ENCODE measurements at places on chromosomes 4 and X. TPM values are rescaled to one million over a fixed set of nuclear protein-coding genes. Genes with fewer than 3 reads are reported as not detected.

Gene PAGE2B
- total RNA-seq = not detected

Gene IL21
- 0.09 TPM for total RNA-seq

Gene RFC1
- 94.7 TPM for total RNA-seq

DNA sequence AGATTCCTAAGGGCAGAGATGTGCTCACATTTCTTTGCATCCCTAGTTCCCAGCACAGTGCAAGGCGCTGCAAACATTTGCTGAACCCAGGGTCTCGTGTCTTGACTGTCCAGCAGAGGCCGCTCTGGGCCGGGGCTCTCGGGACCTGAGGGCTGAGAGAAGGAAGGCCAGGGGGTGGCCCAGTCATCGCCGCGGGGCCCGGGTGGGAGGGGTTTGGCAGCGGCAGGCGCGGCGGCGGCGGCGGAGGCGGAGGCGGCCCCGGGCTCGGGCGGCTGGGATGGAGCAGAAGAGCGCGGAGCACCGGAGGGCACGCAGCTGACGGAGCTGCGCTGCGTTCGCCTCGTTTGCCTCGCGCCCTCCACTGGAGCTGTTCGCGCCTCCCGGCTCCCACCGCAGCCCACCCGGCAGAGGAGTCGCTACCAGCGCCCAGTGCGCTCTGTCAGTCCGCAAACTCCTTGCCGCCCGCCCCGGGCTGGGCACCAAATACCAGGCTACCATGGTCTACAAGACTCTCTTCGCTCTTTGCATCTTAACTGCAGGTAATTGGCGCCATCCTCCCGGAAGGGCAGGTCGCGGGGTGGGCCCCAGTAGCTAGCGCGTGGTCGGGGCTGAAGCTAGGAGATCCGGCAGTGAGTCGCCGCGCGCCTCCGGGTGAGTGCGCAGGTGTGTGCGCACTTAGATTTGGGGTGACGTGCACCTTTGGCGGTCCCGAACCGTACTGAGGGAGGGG, at the start of gene PARM1:
PARM1 (plus strand) TSS at position 285 of the 730 bp plus-strand sequence; CDS start at position 497, 212 bp downstream.
- H3K4me1 ChIP-seq = peaks cover 13% of the 10 kb centered on the region
- peak within 1 kb of the TSS; percentile 61 for H3K4me3 ChIP-seq
- H3K36me3 ChIP-seq = no peaks in the 10 kb centered on the region
- H3K27me3 ChIP-seq = peaks cover 67% of the 10 kb centered on the region
- DNase-seq = peak; percentile 67

GRCh38 chrX:65491620-65492019, 43.0 kb downstream of the LAS1L start:
- no peaks in the 10 kb centered on the region for H3K27me3 ChIP-seq
- H3K27ac ChIP-seq = no peak overlapping the region
- no peak overlapping the region for H3K4me3 ChIP-seq
- H3K4me1 ChIP-seq = no peaks in the 10 kb centered on the region
- no peaks in the 10 kb centered on the region for H3K36me3 ChIP-seq
- DNase-seq = no peak

DNA sequence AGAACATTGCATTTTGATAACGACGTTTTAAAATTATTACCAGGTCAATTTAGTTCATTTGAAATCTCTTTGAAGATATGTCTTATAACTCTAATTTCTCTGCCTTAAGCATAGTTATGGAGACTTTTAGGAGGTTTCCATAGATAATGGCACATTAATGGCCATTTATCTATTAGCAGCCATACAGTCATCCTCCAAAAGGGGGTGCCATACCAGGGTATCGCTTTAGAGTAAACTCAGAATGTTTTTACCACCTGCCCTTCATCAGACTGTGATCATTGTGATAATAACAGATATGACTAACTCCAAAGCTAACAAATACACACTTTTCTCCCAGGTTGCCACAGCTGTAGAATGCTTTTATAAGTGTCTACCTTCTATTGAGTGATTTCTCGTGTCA, 461.5 kb downstream of the FSTL5 start:
- H3K27me3 ChIP-seq = no peaks in the 10 kb centered on the region
- DNase-seq = no peak
- no peak overlapping the region for H3K27ac ChIP-seq

DNA sequence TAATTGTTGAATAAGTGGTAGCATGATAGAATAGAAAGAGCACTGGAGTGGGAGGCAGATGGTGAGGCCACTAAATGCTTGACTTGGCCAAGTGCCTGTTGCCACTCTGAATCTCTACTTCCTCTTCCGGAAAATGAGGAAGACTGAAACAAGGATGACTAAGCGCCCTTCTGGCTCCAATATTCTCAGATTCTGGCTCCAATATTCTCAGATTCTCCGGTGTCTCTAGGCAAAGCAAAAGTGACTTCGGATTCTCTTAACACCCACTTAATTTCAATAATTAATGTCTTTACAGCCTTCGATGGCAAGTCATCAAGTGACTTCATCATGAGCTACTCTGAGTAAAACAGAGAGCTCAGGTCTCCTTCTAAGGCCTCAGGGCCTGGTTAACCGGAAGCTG, 402.2 kb upstream of the FGF13 start:
- DNase-seq = no peak
- H3K27ac ChIP-seq = no peak overlapping the region
- no peaks in the 10 kb centered on the region for H3K27me3 ChIP-seq
- H3K36me3 ChIP-seq = no peaks in the 10 kb centered on the region
- H3K4me3 ChIP-seq = no peak overlapping the region

DNA sequence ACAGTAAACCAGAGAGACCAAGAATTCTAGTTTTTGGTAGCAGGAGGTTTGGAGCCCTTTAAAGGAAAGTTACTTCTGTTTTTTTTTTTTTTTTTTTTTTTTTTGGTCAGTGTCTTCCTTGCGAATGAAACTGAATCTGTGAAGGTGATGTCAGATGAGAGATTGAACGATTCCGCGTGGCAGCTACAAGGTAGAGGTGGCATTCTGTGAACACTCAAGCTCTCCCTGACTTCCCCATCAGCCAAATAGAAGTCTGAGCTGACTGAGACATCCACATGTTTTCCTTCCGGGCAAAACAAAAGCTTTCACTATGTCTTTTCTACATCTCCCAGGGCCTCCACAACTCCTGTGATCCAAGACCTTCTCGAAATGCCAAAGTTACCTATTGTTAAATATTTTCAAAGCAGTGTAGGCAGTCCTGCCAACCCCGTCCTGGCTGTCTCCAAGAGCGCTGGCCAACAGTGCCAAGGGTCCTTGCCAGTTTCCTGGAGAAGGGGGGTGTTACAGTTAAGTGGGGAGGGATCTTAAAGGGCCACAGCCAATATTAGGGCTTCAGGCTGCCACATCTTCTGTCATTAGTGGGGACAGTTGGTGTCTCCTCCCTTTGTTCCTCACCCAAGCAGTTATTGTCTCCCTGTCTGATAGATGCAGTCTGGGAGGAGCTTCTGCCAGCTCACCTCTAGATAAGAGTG, 102.9 kb upstream of the SLC34A2 start:
- no peak for DNase-seq
- H3K4me1 ChIP-seq = no peaks in the 10 kb centered on the region

DNA sequence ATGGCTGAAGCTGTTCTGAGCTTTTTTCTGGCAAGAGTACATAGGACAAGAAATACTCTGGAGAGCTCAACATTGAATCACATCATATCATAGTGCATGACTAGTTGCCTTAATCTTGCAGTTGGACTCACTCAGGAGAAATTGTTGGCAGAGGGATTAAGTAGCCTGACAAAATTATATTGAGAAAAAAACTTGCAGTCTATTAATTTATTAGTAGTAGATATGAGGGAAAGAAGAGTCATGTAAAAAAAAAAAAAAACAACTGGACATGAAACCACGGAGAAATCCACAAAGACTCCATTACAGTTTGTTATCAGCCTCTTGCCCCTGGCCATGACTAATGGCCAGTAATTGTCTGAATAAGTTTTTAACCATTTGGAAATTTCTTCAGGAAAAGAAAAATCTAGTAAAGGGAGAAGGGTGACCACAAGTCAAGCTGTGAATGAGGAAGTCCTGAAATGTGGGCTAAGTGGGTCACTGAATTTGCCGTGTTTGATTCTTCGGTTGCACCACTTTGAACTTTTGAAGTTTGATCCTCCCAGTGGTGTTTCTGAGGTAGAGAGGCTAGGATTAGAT, 45.6 kb downstream of the FHL1 start:
- no peak for DNase-seq
- no peaks in the 10 kb centered on the region for H3K27me3 ChIP-seq
- no peak overlapping the region for H3K27ac ChIP-seq
- H3K4me3 ChIP-seq = no peak overlapping the region
- peaks cover 30% of the 10 kb centered on the region for H3K4me1 ChIP-seq

DNA sequence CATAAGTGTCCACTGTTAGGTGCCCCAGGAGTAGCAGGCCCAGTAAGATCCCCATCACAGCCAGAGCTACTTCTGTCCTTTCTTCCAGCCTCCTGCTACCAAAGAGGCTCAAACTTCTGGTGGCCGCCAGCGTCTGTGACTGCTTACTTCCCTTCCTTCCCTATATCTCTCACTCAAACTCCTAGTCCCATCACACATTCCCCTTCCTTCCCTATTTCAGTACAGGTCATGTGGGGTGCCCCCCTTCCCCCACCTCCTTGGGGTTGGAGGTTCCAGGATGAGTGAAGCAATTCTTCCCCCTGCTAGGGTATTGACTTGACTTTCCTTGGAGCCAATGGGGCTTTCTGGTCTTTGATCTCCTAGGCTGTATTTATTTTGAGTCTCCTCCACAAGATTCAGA, at the start of gene VSIG4:
VSIG4 (minus strand) TSS at position 137 of the 400 bp plus-strand sequence; CDS start at position 55, 82 bp downstream.
- H3K36me3 ChIP-seq = peaks cover 2% of the 10 kb centered on the region
- DNase-seq = no peak
- peaks cover 3% of the 10 kb centered on the region for H3K4me1 ChIP-seq
- H3K27me3 ChIP-seq = no peaks in the 10 kb centered on the region
- H3K27ac ChIP-seq = no peak within 1 kb of the TSS

DNA sequence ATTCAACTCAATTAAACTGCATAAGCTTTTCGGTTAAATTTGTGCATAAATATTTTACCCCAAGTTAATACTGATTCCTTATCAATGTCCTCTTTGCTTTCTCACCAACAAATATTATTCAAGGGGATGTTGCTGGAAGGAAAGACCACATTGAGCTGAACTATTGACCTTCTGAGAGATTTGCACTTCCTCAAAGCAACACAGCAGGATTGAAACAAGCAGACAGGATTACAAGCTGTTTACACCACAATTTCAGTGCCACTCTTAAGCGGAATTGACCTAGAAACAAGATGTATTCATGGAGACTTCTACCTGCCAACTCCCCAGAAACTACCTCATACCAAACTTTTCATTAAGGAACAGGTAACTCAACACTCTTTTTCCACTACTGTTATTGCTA, 96.5 kb upstream of the DUSP21 start:
- H3K27me3 ChIP-seq = no peaks in the 10 kb centered on the region
- no peak overlapping the region for H3K4me3 ChIP-seq
- H3K36me3 ChIP-seq = no peaks in the 10 kb centered on the region
- no peak for DNase-seq
- H3K4me1 ChIP-seq = no peaks in the 10 kb centered on the region

DNA sequence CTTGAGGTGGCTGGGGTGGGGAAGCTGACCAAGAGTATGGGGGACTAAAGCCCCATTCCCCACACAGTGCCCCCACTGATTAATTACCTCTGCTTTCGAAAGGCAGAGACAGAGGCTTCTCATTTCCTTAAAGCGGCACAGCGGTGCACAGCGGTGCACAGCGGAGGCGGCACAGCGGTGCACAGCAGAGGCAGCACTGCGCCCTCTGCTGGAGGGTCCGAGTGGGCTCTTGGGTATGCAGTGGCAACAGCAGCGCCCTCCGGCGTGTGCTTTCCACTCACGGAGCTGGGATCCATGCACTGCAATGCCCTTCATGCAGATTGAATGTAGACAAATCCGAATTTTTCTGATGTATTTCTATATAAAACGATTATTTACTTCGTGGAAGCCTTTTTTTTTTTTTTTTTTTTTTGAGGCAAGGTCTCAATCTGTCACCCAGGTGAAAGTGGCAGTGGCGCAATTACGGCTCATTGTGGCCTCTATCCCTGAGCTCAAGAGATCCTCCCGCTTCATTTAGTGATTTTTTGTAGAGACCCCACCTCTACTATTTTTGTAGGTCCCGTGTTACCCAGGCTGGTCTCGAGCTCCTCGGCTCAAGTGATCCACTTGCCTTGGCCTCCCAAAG, 19.7 kb upstream of the PRPS2 start:
- DNase-seq = peak; percentile 79
- no peak overlapping the region for H3K4me3 ChIP-seq
- H3K27me3 ChIP-seq = peaks cover 31% of the 10 kb centered on the region
- no peaks in the 10 kb centered on the region for H3K36me3 ChIP-seq
- peaks cover 4% of the 10 kb centered on the region for H3K4me1 ChIP-seq

GRCh38 chrX:45007598-45007997, 134.6 kb downstream of the KDM6A start:
- no peak for DNase-seq
- no peak overlapping the region for H3K4me3 ChIP-seq
- peaks cover 11% of the 10 kb centered on the region for H3K4me1 ChIP-seq
- no peaks in the 10 kb centered on the region for H3K27me3 ChIP-seq

GRCh38 chr4:18192901-18193300, 171.3 kb upstream of the LCORL start:
- H3K36me3 ChIP-seq = no peaks in the 10 kb centered on the region
- DNase-seq = no peak
- H3K4me1 ChIP-seq = no peaks in the 10 kb centered on the region
- H3K4me3 ChIP-seq = no peak overlapping the region
- no peak overlapping the region for H3K27ac ChIP-seq

GRCh38 chr4:183758758-183759447, 99.8 kb downstream of the TRAPPC11 start:
- H3K36me3 ChIP-seq = no peaks in the 10 kb centered on the region
- H3K4me3 ChIP-seq = no peak overlapping the region
- no peak for DNase-seq

DNA sequence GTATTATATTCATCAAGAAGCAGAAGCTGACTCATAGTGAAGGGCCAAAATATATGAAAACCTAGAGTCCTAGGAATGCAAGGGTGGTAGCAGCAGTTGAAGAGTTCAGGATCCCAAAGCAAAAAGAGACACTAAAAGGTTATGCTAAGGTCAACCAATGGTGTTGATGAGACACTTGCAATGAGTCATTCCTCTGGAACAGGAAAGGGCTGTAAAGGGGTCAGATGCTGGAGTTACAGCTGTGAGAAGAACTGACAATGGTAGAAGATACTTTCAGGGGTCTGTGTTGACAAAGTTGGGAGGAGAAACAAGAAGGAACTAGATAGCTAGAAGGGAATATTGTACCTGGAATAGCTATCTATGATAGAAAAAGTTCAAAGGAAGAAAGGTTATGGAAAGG, 47.5 kb downstream of the ZGRF1 start:
- H3K4me1 ChIP-seq = peaks cover 4% of the 10 kb centered on the region
- H3K36me3 ChIP-seq = peaks cover 30% of the 10 kb centered on the region
- no peak for DNase-seq
- H3K4me3 ChIP-seq = no peak overlapping the region

DNA sequence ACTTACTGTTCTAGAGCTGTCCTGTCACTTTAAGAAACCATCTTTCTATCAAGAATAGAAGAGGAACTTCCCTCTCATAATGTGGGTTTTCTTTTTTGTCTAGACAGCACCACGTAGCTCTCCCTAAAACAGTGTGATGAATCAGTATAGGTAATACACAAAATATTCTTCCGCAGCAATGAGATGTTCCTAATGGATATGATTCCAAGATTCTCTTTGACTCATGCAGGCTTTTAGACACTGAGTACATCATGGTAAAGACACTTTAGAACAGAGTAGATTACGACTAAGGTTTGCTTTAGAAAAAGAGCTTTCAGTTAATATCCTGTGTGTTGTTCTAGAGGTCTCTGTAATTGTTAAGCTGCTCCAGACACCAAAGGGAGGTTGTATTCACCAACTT, 69.8 kb downstream of the PTTG2 start:
- no peak overlapping the region for H3K27ac ChIP-seq
- peaks cover 8% of the 10 kb centered on the region for H3K4me1 ChIP-seq

All from activated CD8-positive, alpha-beta memory T cell treated with anti-CD3 and anti-CD28 coated beads, Interleukin-2, amount 10 ng/mL, durations not matched to agents 7 days and 5 days (primary cell).